ENCODE measurements at places on chromosomes 11 and 22.

GRCh38 chr22:22616636-22617035 lies 27.8 kb upstream of the GGTLC2 start:
- DNase-seq: no peak

GRCh38 chr11:94655291-94655690 lies 88.1 kb downstream of the PIWIL4 start:
- no peak for DNase-seq

DNA sequence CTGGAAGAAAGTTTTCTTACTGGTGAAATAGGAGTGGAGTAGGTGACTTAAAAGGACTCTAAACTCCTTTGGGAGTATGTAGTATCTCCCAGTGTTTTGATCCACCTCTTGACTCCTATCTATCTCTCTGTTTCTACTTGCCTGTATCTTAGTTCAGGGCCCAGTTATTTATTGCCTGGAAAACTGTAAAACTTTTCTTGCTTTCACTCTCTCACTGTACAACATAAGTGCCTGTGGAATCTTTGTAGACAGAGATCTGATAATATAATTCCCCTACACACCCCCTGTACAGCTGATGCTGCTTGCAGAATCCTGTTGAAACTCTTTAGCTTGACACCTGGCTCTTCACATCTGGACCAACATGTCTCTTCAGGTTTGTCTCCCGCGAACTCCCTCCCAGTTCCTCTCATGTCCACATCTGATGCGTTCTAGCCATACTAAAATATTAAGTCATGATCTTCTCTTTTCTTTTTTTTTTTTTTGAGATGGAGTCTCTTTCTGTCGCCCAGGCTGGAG lies 26.5 kb upstream of the SESN3 start:
- no peak for DNase-seq

- no peak for DNase-seq
These were observed 48.9 kb downstream of the CDPF1 start for GRCh38 chr22:46201059-46201757.

GRCh38 chr11:128892866-128893565 lies 1.9 kb downstream of the KCNJ5 start:
- no peak for DNase-seq

DNA sequence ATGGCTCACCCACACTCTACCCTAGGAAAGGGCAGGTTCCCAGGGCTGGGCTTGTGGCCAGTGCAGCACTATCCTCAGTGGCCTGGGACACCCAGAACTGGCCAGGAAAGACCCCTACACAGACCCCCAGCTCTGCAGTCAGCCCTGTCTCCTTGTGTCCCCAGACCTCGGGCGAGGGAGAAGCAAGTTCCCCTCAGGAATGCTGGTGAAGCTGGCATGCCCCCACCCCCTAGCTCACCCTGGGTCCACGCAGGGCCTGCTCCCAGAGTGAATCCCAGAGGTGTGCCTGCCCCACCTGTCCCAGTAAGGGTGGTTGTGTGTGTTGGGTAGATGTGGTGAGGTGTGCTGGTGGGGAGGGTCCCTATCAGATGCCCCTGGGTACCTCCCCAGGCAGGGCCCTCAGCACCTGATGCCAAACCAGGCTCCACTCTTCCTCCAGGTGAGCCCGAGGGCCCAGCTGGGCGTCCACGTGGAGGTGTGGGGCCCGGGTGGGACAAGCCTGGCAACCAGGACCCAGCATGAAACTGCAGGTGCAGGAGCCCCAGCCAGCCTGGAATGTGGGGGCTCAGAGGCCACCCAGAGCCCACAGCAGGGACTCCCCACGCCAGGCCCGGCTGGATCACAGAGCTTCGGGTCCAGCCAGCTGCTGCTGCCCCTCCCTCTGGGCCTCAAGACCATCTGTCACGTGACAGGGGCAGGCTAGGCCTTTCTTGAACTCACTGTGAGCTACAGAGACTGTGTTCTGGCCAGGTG lies 48.4 kb upstream of the KCNQ1OT1 start:
- no peak for DNase-seq

DNA sequence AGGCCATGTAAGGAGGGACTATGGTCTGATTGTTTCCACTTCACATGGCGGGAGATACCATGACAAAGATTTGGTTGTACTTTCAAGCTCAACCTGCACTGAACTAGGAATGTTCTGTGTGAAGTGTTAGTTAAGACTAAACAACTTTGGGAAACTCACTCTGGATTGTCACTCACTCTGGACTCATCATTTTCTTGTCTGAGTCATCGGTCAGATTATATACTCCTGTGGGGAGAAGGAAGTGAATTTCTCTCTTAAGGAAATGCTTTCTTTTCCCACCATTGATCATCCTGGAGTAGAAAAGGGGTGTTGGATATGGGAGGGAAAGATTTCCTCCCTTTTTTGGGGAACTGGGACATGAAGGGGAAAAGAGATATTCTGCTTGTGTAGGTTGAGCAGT lies 26.9 kb upstream of the CAT start:
- no peak for DNase-seq

DNA sequence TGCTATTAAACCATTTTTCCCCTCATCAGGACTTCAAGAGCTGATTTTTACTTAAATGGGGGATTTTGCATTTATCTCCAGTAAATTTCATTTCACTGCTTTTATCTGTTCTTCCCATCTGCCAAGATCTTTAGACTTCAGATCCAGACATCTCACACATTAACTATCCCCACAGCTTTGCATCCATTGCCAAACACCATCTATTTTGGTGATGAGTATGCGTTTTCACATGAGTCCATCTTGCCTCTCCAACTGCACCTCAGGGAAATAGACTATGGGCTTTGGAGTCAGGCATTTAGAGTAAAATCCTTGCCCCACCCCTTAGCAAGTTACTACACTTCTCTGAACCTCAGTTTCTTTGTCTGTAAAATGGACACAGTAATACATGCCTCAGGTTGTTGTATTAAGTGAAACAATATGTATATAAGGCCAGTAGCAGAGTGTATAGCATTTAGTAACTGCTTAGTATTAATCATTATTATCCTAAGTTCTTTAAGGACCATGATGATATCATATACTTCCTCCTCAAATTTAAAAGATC lies 53.6 kb upstream of the NFRKB start:
- DNase-seq: no peak

DNA sequence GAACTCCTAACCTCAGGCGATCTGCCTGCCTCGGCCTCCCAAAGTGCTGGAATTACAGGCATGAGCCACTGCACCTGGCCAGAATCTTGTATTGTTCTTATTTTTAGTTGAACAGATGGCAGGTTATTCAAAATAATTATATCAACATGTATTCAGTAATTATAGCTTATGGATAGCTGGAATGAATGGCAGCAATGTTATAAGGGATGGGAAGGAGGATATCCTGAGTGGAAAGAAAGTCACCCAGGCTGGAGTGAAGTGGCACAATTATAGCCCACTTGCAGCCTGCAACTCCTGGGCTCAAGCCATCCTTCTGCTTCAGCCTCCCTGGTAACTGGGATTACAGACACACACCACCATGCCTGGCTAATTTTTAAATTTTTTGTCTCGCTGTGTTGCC lies 88.1 kb downstream of the MED15 start:
- DNase-seq: peak; percentile 77

- DNase-seq: no peak
These were observed 66.4 kb downstream of the SVIP start for GRCh38 chr11:22763166-22763565.

- DNase-seq: peak; percentile 36
These were observed 1.9 kb upstream of the LTBP3 start for GRCh38 chr11:65559951-65560537.

GRCh38 chr11:120211522-120212258 lies 858 bp downstream of the OAF start:
- DNase-seq: no peak

GRCh38 chr11:110217223-110217877 lies 79.1 kb downstream of the RDX start:
- no peak for DNase-seq

GRCh38 chr22:28013611-28014010 lies 94.6 kb upstream of the PITPNB start:
- DNase-seq: no peak
